Kasumi-1 (cell line): ENCODE measurements at places on chromosomes 7 and 10.

DNA sequence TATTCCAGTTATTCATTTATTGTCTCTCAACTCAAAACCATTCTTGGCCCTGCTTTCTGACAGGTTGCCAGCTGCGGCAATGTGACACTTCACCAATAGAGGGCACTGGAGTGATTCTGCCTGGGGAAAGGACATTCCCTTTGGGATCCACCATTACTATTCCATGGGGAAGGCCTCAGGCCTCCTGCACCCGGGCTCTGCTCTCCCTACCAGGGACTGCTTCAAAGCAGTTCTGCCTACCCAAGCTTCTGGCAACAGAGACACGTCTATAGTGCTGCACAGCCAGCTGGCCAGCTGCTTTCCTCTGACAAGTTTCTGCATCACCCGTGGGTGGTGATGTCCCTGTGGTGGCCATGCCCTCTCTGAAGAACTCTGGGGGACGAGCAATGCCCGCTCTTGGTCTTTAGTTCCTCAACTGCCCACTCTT, 163.8 kb downstream of the ELMO1 start:
- DNase-seq: peak; percentile 58

DNA sequence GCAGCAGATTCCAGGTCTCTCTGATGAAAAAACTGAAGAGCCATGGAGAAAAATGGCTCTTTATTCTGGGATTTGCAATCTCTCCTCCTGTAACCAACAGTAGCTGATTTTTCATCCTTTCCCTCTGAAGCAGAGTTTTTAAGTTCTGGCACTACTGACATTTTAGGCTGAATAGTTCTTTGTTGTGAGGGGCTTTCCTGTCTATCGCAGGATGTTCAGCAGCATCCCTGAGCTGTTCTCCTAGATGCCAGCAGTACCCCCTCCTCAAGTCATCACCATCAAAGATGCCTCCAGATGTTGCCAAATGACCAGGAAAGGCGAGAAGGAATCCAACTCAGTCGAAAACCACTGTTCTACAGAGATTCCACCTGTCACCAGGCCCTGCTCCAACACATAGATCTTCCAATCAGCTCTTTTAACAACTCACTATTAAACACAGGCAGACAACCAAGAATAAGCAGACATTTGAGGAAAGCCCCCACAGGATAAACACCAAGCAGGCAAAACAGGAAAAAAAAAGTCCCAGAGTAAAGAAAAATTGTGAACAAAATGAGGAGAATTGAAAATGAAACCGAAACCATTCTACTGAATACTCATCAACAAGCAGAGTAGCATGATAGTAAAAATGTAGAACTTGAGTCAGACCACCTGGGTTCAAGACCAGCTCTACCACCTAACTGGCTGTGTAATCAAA, 124.8 kb downstream of the MPP7 start:
- DNase-seq: no peak

DNA sequence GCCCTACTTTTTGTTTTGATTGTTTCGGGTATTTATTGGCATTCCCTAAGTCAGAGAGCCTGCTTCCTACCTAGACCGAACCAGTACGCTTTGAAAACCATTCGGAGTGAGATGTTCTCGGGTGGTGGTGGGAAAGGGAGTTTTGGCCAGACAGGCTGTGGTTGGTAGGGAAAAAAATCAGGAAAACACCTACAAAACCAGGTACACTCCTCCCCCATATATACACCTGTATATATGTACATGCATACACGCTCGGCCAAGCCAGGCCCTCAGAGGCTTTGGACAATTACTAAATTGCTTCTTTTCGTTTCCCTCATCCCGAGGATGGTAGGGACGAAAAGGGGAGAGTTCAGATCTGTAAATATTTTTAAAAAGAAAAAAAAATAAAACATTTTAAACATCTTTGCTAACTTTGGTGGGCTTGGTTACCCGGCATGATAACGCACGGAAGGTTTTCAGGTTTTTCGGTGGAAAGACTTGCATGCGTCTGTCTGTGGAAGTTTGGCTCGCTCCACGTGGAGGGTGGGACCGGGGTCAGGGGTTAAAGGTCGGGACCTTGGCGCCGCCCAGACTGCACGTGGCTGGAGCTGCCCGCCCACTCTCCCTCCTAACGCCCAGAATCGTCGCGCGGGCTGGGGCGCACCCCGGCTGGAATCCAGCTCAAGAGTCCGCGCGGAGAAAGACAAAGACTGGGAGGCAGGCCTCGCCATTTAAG, 2.5 kb downstream of the HMX2 start:
- no peak for DNase-seq

DNA sequence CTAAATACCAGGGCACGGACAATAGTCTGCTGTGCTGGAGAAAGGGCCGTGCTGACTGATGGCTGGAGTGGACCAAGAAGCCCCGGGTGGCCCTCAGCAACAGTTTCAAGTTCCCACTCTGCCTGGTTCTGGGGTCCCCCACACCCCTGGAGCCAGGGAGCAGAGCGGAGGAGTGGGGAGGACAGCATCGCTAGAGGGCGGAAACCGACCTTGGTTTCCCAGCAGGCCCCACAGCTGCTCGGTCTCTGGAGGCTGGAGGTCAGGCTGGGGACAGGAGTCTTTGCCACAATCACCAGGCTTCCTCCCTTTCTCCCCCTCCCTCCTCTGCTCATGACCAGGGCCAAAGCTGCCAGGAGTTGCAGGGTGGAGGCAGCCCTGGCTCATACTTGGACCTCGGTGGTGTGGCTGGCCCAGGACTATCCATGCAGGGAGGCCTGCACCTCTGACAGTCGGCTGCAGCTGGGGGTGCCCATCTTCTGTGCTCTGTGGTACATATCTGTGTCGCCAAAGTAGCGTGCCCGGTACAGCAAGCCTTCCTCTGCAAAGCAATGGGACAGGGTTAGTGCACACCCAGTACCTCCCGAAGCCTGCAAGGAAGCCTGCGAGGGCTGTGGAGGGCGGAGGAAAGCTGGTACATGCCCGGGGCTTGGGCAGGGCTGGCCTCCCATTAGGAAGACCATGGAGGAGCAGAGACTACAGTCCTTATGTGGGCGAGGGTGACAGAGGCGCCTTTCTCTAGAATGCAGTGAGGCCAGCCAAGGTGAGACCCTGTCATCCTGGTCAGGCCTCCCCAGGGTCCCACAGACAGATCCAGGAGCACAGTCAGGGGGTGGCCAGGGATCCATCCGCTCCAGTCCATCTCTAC, 19.1 kb downstream of the DNAJB12 start:
- DNase-seq: no peak

DNA sequence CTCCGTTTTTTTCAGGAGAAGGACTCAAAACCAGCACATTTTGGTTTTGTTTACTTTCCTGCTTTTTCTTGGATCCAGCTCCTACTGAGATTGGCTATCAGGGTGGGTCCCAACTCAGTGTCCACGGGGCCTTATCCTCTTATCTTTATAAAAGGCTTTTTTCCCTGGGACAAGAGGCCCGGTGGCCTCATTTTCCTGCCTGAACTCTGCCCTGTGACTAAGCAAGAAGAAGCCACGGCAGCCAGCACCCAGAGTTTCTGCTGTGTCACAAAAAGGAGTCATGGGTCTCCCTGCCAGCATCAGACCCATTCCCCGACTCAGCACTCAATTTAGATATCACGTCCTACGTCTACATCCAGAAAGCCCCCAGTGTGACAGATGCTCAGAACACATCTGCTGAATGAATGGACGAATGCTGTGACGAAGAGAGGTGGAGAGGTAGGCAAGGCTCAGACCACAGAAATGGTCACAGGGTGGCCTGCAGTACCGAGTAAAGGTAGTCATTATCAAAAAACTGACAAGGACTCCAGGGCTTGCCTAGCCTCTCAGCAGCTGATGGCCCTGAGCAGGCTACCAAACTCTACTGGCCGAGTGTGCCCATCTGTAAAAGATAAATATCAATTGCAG, 16.7 kb downstream of the DLG5 start:
- DNase-seq: no peak

DNA sequence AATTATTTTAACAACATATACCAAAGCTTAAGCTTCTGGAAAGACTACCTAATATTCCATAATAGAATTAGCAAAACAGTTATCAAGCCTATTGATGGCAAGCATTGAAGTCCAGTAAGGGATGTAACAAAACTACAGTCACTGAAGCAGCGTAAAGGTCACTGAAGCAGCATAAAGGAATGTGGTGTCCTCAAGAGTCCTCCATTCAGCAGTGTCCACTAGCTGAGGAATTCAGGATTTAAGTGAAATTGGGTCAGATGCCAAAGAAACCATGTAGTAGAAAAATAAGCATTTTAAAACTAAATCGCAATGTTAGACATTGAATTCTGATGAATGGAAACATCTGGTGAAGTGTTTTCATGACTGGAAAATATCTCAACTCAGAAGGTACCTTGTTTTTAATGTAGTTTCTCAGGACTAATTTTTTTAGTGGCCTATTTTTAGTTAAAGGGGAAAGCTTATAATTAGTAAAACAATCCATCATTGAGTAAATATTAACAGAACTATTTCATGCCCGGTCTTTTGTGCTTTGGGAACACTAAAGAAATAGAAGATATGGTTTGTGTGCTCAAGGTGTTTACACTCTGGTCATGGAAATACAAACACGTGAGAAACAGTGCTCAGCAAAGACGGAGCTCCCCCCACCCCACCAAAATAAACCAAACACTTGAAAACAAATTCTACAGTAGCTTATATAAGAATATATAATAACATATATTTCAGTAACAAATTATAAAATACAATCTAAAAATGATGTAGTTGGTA, 121.4 kb downstream of the CDK14 start:
- no peak for DNase-seq

DNA sequence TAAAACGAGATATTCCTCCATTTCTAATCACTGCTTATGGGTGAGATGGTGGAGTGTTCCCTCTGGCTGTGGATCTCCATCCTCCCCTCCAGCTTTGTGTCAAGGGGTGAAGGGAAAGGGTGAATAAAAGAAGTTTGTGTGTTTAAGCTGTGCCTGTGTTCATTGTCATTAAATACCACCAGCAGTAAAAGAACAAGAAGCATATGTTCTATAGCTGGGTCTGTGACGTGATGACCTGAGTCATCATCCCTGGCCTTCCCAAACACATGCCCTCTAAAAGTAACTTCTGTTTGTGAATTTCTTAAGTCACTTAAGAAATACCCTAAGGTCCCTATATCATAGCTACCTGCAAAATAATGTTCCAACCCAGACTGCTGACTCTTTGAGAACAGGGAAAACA, 104.9 kb downstream of the PPP1R17 start:
- DNase-seq: no peak

GRCh38 chr7:20482071-20482470, 133.4 kb upstream of the ABCB5 start:
- DNase-seq: no peak

DNA sequence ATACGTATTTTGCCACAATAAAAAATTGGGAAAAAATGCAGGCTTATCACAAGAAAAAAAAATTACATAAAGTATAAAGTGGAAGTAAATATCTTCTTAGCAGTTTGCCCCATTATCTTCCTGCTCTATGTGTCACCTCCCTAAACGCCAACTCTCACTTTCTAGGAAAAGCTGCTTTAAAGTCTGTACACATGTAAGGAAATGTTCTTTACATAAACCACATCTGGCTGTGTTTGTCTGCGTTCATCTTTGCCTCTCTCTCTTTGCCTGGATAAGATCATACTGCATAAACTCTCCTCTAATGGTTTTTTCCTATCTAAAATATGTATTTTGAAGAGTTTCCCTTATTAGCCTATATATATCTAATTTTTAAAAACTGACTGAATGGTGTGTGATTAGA, 23.0 kb upstream of the UMAD1 start:
- no peak for DNase-seq

GRCh38 chr7:66460921-66461361, 167.7 kb upstream of the KCTD7 start:
- no peak for DNase-seq

GRCh38 chr7:36794689-36795088, 70.4 kb upstream of the AOAH start:
- no peak for DNase-seq

- DNase-seq: no peak
Observed at GRCh38 chr10:48184224-48184623, 90.3 kb downstream of the FRMPD2 start.

- DNase-seq: no peak
Observed at GRCh38 chr10:4176500-4177281, 391.7 kb upstream of the KLF6 start.

DNA sequence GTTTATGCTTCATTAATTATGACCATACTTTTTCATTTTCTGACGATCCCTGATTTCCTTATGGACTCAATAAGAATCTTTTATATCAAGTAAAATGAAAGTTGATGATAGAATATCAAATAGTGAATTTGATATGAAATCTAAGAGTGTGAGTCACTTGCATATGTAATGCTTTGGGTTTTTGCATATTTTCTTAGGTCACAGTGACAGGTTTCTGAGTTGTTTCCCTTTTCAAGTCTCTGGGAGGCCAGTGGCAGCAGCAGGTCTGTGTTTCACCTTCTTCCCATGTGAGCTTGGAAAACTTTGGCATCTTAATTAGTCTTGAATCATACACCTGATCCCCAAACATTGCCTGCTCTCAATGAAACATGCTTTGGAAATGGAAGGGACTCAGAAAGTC, 34.7 kb upstream of the GJD4 start:
- no peak for DNase-seq

DNA sequence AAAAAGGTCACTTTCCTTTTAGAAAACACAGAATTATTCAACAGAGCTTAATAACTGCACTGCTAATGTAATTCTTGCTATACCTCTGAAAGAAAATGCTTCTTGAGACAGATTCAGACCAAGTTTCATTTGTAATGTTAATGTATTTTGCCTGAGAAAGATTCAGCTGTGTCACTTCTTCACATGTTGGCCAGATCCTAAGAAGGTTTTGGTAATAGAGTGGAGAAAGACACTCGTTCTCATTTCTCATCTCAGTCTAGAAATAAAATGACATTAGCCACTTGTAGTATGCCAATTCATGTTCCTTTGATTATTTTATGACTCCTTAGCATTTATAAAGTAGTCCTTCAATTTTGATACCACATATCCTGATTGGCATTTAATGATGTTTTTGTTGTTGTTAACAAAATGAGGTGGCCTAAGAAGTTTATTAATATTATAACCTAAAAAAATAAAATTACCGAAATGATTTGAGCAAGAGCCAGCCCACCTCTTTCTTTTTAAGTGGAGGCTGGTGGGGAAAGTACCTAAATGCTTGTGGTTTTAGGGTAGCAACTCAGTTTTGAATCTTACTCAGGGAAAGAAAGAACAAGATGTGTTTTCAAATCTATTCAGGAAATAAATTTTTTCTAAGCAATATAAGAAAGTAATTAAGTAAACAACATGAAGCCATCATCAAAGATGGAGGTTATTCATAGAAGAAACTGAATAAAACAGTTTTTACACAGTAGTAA, 16.4 kb upstream of the ELAPOR2 start:
- no peak for DNase-seq

DNA sequence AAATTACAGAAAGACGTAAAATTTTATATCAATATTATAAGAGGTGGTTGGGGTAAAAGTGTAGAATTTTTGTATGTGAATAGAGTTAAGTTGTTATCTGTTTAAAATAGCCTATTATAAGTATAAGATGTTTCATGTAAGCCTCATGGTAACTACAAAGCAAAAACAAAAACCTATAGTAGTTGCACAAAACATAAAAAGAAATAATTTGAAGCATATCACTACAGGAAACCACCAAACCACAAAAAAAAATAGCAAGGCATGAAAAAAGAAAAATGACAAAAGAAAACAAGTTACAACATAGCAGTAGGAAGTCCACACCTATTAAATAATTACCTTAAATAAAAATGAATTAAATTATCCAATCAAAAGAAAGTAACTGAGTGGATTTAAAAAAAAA, 12.4 kb upstream of the GSTK1 start:
- no peak for DNase-seq
